ENCODE measurements at places on chromosomes 12 and 14. TPM values are rescaled to one million over a fixed set of nuclear protein-coding genes. Genes with fewer than 3 reads are reported as not detected.

OR6C2 gene
- total RNA-seq: not detected

DNA sequence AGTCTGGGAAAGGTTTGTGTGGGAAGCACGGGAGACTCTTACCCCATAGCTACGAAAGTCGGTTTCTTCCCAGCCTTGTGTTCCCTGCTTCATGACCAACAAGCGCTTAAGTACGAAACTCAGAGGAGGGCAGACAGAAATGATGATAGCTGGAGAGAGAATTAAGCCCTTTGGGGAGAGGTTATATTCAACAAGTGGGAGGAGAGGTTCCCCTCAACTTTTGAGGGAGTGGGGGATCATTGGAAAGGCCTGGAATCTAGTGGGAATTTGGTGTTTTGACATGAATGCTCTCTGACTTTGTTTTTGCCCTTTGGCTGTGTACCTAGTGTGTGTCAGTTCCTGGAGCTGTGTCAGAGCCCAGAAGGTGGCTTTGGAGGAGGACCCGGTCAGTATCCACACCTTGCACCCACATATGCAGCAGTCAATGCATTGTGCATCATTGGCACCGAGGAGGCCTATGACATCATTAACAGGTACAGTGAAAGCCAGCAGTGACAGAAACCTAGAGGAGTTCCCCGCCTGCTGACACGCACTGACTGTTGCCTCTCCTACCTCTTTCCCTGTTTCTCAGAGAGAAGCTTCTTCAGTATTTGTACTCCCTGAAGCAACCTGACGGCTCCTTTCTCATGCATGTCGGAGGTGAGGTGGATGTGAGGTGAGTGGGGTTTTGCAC is 40.6 kb downstream of the FNTB start:
- H3K27ac ChIP-seq: no peak overlapping the region
- H3K4me1 ChIP-seq: no peaks in the 10 kb centered on the region
- no peak for DNase-seq
- no peak overlapping the region for H3K4me3 ChIP-seq

DNA sequence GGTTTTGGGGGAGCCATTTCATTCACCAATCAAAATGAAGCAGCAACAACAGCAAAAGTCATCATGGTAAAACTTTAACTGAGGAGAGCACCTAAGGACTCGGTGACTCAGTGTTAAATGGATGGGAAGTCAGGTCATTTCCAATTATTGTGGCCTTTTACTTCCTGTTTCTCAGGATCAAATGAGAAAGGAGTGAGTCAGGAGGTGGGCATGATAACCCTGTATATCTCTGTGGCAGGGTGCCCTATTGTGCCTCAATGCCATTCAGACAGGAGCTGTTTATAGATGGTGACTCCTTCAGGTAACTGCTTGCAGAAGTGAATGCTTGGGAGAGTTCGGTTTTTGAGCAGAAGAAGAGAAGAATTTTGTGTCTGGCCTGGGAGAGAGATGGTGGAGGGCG is 135.5 kb upstream of the CPM start:
- peak; percentile 46 for DNase-seq
- H3K27ac ChIP-seq: no peak overlapping the region
- H3K36me3 ChIP-seq: no peaks in the 10 kb centered on the region
- H3K27me3 ChIP-seq: no peaks in the 10 kb centered on the region
- no peaks in the 10 kb centered on the region for H3K4me1 ChIP-seq
- H3K4me3 ChIP-seq: no peak overlapping the region

DNA sequence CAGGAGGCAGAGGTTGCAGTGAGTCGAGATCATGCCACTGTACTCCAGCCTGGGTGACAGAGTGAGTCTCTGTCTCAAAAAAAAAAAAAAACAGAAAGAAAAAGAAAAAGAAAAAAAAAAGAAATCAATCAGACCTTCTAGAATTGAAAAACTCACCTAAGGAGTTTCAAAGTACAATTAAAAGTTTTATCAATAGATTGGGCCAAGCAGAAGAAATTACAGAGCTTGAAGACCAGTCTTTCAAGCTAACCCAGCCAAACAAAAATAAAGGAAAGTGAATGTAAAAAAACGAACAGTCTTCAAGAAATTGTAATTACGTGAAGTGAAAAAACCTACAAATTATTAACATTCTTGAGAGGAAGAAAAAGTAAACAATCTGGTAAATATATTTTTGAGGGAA is 93.0 kb downstream of the IPO8 start:
- no peak overlapping the region for H3K27ac ChIP-seq
- DNase-seq: no peak
- no peaks in the 10 kb centered on the region for H3K36me3 ChIP-seq
- H3K27me3 ChIP-seq: no peaks in the 10 kb centered on the region

OR4K15 gene
- not detected for total RNA-seq

GRCh38 chr12:97921979-97922722 is 459.5 kb downstream of the RMST start:
- H3K4me1 ChIP-seq: no peaks in the 10 kb centered on the region
- no peak overlapping the region for H3K27ac ChIP-seq

GRCh38 chr12:53777936-53778644 is 26.3 kb upstream of the CISTR start:
- H3K36me3 ChIP-seq: no peaks in the 10 kb centered on the region
- H3K27ac ChIP-seq: no peak overlapping the region
- H3K4me3 ChIP-seq: no peak overlapping the region
- peaks cover 52% of the 10 kb centered on the region for H3K27me3 ChIP-seq
- H3K4me1 ChIP-seq: no peaks in the 10 kb centered on the region

DNA sequence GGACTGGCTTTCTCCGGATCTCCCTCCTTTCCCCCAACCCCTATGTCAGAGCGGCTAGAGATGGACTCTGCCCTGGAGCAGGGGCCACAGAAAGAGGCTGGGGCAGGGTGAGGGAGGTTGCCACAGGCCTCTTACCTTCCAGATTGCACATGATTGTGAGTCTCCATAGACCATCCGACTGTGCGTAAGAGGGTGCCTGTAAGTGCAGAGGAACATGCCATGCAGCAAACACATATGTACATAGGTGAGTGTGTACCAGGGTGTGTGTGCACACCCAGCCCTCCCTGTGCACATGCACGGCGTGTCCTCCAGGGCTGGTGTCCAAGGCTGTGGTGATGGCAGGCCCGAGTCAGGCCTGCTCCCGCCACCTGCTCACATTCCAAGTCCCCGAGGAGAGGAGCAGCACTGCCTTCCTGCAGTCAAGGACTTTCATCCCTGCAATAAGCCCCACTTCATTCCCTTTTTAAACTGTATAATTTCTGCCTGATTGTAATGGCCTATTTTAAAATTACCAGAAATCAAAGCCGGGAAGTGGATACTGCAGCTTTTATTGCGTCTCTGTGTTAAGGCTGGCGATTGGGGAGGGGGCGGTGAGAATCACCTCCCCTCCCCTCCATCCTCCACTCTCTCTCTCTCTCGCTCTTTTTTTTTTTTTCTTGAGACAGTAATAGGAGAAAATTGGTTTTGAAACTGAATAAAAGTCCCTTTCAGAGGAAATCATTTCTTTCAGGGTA is 28.5 kb downstream of the FAM222A start:
- H3K27ac ChIP-seq: peak overlapping the region; percentile 65
- no peaks in the 10 kb centered on the region for H3K27me3 ChIP-seq
- DNase-seq: peak; percentile 43
- H3K4me3 ChIP-seq: no peak overlapping the region
- no peaks in the 10 kb centered on the region for H3K36me3 ChIP-seq

Data from hepatocyte (in vitro differentiated cells).